ENCODE measurements at places on chromosomes 16 and 17.

DNA sequence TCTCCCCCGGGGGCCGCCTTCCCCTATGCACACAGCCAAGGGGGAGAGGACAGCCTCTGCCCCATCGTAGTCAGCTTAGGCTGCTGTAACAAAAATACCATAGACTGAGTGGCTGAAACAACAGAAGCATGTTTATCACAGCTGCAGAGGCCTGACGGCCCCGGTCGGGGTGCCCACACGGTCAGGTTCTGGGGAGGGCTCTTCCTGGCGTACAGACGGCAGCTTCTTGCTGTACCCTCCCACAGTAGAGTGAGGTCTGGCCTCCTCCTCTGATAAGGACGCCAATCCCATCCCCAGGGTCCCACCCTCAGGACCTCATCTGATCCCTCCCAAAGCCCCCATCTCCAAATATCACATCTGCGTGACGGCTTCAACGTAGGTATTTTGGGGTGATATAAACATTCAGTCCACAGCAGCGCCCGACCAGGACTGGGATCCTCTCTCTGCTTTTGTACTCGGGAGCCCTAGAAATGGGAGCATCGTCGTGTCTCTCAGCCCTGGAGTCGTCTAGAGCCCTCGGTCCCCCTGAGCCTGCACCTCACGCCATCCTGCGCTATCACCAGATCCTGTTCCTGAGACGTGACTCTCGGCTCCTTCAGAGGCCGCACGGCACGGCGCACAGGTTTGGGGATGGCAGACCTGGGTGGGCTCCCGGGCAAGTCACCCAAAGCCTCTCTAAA is 67.8 kb downstream of the RPH3AL start:
- DNase-seq: no peak

- DNase-seq: peak; percentile 54
Measured at GRCh38 chr17:31310260-31310659, 3.6 kb downstream of the EVI2B start.

DNA sequence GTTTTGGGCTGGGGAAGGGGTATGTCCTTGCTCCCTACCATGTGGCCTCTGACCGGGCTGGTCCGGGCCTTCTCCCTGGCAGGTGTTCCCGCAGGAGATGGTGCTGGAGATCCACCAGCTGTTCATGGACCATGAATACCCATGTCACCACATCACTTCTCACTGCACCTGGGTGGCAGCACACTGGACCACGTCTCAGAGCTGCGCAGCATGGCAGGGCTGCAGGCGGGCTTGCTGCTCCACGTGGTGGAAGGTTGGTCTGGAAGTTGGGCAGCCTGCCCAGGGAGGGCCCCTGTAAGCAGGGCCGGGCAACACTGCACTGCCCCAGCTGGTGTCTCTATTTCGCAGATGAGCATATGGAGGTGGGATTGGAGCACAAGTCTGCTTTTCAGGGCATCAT is 169.5 kb upstream of the ZNF267 start:
- DNase-seq: no peak

DNA sequence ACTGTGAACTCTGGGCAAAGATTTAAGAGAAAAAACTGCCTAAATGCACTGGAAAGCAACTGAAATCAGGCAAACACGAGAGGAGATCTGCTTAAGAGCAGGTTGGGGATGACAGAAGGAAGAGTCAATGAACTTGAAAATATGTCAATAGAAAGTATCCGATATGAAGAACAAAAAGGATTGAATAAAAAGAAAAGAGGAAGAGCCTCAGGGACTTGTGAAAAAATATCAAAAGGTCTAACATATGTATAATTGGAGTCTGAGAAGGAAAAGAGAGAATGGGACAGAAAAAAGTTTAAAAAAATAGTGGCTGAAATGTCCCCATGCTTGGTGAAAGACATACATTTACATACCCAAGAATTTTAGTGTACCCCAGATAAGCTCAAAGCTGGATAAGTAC is 195.5 kb downstream of the COPRS start:
- DNase-seq: no peak

DNA sequence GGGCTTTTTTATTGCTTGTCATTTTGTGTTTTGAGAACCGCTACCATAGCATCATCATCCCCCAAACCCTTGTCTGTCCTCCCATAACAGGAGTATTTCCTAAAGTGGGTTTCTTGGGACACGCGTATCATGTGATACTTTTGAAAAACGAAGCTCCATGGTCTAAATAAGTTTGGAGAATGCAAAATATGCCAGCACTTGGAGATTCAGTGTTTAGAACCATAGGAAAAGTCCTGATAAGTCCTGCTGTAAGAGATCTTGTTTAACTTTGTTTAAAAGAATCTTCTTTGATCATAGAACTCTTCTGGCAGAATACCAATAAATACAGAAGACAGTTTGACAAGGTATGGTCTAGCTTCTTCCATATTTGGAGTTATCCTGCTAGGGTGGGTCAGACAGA is 59.3 kb downstream of the NKD1 start:
- no peak for DNase-seq

- no peak for DNase-seq
Measured at GRCh38 chr17:80931421-80932265, 60.0 kb upstream of the CHMP6 start.

DNA sequence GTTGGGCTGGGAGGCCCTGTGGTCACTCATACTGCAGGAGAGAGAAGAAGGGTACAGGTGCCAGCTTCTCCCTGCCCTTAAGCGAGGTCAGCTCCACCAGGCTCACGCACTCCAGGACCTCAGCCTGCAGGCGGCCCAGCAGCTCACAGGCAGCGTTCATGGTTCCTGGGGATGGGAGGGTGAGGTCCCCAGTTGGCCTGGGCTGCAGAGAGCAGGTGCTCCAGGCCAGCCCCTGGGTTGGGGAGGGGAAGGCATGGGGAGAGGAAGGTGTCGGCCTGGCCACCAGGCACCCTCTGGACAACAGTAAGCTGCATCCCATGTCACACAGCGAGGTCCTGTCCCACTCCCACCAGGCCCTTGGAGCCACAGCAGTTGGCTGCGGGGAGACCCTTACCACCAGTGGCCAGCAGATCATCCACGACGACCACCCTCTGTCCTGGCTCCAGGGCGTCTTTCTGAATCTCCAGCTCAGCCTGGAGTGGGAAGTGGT is 2.0 kb downstream of the APRT start:
- no peak for DNase-seq

GRCh38 chr17:13735861-13736260 is 134.1 kb upstream of the HS3ST3A1 start:
- no peak for DNase-seq

DNA sequence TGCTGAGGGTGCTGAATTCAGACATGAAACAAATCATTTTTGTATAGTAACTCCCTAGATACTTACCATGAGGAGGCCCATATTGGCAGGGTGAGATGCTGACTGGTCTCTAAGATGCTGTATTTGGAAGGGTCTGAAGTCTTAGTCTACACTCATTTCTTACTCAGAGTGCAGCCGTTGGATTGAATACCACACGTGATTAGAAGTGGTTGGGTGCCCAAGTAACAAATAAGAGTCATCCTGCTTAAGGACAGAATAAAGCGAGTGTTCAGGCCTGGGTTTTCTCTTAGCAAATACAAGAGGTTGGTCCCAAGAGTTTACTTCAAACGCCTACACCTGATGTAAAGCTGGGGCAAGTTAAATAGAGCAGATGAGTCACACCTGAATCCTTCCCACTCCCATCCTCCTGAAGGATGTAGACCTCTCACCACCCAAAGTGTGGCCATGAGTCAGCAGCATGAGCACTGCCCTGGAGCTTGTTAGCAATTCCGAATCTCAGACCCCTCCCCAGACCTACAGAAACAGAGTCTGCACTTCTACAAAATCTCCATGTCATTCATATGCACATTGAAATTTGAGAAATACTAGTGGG is 284.6 kb upstream of the CDH5 start:
- no peak for DNase-seq

DNA sequence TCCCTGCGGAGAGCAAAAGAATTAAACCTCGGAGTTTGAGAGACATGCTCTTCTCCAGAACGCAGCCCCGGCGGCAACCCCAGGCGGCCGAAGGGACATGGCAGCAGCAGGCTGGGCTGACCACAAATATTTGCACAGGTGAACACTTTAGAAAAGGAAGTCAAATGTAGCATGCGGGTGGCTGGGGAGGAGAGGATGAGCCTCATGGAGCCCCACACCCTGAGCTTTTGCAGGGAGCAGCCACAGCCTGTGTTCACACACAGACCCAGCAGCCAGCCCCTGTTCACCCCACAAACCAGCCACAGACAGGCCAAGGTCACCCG is 17.8 kb downstream of the HS3ST6 start:
- no peak for DNase-seq

- no peak for DNase-seq
Measured at GRCh38 chr17:37384560-37385149, 8.9 kb downstream of the C17orf78 start.

DNA sequence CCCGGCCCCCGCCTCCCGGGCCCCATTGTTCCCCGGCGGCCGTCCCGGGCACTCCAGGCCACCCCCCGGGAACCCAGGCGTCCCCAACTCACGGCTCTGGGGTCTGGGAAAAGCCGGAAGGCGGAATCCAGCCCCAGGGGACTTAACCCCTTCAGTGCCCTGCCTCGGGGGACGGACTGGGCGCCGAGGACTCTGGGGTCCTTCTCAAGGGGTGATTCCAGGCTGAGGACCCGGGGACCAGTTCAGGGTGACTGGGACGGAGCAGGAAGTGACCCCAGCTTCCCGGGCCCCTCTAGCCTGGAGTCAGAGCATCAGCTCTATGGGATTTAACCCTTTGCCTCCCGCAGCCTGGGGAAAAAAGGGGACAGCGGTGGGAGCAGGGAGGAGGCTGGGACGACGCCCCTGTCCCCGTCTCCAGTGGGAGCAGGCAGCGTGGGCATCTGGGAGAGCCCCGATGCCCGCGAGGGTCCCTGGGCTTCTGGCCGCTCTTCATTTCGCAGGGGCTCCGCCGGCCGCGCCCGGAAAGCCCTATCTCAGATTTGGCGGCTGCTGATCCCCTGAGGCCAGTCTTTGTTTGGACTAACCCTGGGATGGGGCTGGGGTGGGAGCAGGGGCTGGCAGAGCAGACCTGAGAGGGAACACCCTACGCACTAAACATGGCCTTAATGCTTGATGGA is at the start of gene ZNF629:
TSS of gene ZNF629 (minus strand) at position 270 of the 677 bp plus-strand sequence. CDS start 2,723 bp downstream, outside the sequence.
- peak; percentile 19 for DNase-seq

GRCh38 chr17:6574687-6575595 is 18.6 kb upstream of the PITPNM3 start:
- DNase-seq: peak; percentile 40

- DNase-seq: no peak
Measured at GRCh38 chr16:84794626-84795025, 25.2 kb upstream of the CRISPLD2 start.

GRCh38 chr17:66755101-66755943 is 79.6 kb upstream of the CACNG5 start:
- no peak for DNase-seq

GRCh38 chr16:11977376-11978041 is 975 bp downstream of the SNX29 start:
- DNase-seq: no peak

- DNase-seq: no peak
Measured at GRCh38 chr16:13171313-13171712, 269.9 kb downstream of the SHISA9 start.

DNA sequence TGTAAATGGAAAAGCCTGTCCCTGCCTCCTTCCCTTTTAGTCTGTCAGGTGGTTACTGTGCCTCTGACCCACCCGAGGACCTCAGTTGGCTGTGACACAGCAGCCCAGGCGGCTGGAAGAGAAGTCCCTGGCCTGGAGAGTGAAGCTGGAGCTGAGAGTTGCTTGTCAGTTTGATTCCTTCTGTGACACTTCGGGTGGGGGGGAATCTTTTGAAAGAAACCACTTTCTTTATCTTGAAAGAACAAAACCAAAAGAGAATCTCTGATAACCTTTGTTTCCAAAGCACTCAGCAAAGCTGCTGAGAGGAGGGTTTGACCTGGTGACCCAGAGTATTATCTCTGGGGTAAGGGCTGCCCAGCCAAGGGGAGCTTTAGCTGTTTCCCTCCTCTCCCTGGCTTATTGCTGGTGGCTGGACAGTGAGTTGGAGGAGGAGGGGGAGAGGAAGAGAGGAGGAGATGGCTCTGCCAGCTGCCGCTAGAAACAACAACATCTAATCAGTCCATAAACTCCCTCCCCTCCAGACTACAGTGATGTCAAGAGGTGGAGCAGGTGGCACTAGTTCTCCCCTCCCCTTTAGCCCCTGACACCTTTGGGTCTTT is 34.0 kb downstream of the YPEL2 start:
- DNase-seq: no peak

GRCh38 chr17:39591958-39592954 is 15.5 kb downstream of the NEUROD2 start:
- DNase-seq: no peak

DNA sequence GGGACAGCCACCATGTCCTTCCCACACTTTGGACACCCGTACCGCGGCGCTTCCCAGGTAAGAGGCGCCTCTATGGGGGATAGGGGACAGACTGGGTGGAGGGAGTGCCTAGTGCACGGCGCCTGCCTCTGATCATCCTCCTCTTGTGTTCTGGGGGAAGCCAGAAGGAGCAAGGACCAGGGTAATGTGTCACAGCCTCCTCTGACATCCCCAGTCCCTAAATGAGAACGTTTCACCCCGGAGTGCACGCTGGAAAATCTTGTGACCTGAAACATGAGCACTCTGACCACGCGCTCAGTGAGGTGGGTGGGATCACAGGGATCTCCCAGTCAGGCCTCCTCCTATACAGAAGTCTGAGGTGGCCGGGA is 1.1 kb downstream of the IRX6 start:
- DNase-seq: no peak

DNA sequence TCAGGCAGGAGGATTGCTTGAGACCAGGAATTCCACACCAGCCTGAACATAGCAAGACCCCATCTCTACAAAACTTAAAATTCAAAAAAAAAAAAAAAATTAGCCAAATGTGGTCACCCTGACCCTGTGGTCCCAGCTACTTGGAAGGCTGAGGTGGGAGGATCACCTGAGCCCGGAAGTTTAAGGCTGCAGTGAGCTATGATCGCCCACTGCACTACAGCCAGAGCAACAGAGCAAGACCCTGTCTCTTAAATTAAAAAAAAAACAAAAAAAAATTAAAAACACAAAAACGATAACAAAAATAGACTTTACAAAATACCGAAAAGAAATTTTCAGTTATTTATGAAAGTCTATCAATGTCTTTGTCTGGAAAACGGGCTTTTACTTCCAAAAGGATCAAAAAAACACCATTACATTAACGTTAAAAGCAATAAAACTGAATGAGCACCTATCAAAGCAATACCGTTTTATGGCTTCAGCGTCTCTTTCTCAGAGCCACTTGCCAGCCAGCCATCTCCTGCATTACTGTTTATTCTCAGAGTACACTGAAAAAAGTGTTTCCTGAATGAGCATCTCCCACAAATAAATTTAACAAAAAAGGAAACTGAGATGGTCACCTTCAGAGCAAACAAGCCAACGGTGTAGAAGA is 6.1 kb downstream of the USP7 start:
- no peak for DNase-seq

DNA sequence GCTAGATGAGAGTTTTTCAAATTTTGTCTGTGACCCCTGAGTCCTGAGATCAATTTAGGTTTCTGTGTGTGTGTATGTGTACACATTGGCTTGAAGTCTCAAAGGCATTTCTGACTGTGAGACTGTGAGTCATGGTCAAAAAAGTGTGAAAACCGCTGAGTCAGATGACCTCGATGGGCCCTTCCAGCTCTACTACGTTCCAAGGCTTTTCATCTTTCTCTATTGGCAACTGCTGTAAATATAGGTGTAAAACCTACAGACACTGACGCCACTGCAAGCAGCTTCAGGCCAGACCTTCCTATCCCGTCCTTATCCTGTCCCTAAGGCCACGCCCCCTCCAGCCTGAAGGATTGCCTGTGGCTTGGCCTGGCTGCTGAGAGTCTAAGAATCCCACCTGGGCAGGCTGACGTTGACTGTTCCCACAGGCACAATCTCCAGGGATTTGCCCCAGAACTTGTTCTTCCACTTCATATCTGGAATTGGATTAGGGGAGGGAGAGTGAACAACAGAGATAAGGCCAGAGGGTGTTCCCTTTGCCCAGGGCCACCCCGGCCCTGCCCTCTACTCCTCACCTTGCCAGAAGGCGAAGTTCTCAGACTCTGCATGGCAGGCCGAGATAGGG is 11.3 kb downstream of the OSBPL7 start:
- no peak for DNase-seq
